Stimulated activated CD4-positive, alpha-beta T cell treated with anti-CD3 and anti-CD28 coated beads, Interleukin-4, amount 100 ng/mL, for 48 hours (primary cell): ENCODE measurements at places on chromosomes 7 and 10.

- no peak for DNase-seq
These were observed 111.8 kb upstream of the ZNF438 start for GRCh38 chr10:31143331-31143935.

DNA sequence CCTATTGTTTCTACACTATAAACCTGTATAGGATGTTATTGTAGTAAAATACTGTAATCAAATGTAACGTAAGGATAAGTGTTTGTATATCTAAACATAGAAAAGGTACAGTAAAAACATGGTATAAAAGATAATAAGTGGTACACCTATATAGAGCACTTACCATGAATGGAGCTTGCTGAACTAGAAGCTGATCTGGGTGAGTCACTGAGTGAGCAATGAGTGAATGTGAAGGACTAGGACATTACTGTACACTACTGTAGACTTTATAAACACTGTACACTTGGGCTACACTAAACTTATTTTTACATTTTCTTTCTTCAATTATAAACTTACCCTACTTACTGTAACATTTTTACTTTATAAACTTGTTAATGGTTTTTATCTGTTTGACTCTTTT, 732.9 kb upstream of the LRRN3 start:
- no peak for DNase-seq

DNA sequence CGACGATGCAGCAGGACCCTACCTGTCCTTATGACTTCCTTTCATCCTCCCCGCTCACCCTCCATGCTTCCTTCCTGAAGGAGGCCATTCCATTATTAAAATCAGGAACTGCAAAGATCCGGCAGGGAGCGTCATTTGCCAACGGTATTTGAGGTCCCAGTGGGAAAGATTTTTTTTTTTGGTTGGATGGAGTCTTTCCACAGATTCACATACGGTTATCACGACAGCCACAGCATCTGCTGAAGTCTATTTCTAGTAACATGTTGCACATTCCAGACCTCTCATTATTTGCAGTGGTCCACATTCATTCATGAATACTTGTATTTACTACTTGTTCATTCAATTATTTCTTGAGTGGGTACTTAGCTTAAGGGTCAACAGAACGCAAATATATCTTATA, 94.7 kb upstream of the LYZL2 start:
- no peak for DNase-seq

DNA sequence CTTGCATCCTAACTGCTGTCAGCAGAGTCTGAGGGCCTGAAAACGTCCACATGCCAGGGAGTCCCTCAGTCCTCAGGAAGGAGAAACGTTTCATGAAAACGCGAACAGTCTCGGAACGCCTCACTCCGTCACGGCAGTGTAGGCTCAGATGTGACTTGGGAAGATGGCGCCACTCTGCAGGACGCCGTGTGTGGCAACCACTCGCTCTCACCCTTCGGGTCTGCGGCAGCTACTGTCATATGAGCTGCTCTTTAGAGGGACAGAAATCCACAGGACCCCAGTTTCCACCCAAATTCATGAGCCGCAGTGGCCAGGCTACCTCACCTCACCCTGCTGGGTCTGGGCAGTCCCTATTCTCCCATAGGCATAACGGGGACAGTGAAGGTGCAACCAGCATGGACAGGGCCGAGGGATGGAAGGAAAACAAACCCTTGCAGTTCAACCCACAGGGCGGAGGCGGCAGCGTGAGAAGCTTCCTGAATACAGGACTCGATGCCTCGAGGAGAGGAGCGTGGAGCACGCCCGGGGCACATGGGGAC, 438.3 kb downstream of the DNAJB6 start:
- DNase-seq, result no peak

GRCh38 chr10:31347705-31348104, 28.7 kb downstream of the ZEB1 start:
- DNase-seq, result no peak

GRCh38 chr7:149067869-149068268, 22.6 kb downstream of the ZNF786 start:
- DNase-seq, result no peak

DNA sequence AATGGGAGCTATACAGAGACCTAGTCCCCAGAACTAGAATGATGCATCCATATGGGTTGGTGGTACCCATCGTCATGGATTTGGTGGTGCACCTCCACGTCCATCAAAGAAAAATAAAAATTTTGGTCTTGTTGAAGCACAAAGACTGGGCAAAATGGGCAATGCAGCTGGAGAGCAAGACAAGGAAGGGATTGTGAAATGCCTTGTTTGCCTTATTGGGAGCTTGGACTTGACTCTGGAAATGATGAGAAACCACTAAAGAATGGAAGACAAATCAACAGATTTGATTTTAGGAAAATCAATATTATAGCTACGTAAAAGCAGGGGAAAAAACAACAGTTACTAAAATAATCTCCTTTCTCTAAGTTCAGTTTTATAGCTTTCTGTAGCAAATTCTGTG, 150.9 kb downstream of the CPED1 start:
- no peak for DNase-seq
